ENCODE measurements at places on chromosomes 2 and 18. TPM values are rescaled to one million over a fixed set of nuclear protein-coding genes. Genes with fewer than 3 reads are reported as not detected.

HOXD9 gene
- total RNA-seq: not detected

ABHD3 gene
- total RNA-seq: 18.1 TPM

CYRIA gene
- 0.16 TPM for total RNA-seq

DNA sequence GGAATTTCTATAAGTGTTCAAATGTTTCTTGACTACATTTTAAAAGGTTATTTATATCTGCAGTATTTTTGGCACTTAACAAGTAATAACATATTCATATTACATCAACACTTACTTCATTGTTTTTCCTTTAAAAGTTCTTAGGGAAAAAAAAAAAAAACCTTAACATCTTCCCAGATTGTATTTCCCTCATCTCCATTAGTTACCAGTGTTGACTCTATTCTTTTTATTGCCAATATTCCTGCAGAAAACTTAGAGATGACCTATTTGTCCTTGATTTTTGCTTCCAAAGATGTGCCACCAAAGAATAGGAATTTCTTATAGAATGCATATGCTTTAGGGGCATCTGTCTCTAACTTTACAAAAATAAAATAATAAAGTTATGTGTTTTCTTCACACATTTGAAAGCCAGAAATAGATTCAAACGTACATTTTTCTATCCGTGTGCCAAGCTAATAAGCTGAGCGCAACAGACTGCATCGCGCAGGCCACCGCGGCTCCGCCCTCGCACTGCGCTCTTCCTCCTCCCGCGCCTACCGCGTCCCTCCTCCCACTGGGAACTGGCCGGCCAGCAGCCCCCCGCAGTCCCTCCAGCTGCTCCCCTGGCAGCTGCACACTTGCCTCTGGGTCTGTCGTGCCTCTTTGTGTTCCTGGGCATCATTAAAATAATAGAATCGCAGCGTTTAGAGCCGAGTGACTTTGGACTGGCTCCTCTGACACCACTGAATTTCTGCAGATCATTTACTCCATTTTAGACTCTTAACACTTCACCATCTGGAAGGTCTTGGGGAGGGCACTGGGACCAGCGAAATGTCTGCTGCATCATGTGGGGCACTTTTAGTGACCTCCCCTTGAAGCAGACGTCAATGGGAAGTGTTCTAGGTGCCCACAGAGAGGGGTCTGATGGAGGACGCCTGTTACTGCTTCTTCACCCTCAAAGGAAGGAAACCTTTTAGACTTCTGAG lies 21.2 kb upstream of the NAB1 start:
- DNase-seq: peak; percentile 33

GRCh38 chr2:34031097-34031496 lies 432.0 kb upstream of the FAM98A start:
- no peak for DNase-seq

GPR17 gene
- total RNA-seq: not detected

GRCh38 chr2:108560895-108561530 lies 26.7 kb downstream of the LIMS1 start:
- no peak for DNase-seq

EML6 gene
- 0.54 TPM for total RNA-seq

Data from activated naive CD8-positive, alpha-beta T cell treated with anti-CD3 and anti-CD28 coated beads for 36 hours (primary cell).